CD4-positive, alpha-beta T cell treated with Interleukin-1 beta for 1 hour (primary cell): ENCODE measurements at places on chromosomes 6 and 20.

DNA sequence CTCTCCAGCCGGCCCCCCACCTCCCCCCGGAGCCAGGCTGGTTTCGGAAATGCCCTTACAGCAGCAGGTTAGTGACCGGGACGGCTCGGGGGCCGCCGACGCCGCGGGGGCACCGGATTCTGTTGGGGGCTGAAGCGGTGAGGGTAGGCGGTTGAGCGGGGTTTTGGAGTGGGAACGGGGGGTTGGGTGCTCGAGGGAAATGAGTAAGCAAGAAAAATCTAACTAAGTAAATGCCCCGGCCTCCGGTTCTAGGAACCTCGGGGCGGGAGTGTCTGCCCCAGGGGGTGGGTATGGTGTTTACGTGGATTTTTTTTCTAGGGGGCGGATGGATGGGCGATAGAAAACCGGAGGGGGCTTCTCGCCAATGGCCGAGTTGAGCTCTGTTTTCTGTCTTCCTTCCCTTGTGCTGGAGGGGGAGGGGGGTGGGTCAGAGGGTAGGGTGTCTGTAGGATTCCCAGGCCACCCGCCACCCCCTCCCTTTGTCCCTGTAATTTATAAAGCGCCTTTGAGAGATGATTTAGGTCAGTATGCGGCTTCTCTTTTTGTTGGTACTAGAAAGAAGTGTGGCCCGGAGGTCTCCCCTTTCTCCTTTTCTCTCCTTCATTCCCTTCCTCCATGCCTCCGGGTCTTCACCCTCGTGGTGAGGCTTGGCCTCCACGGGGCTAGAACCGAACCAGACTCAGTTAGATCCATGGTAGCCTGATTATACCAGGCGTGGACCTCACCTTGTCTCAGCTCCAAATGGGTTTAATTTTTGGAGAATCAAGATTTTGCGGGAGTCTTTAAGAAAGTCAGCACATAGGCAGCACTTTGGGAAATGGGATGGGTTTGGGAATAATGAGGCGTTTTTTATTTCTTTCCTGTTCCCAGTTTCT, 2.3 kb downstream of the E2F3 start:
- no peak for DNase-seq

- peak; percentile 55 for DNase-seq
These were observed 7.7 kb upstream of the FOXF2 start for GRCh38 chr6:1381481-1382330.

DNA sequence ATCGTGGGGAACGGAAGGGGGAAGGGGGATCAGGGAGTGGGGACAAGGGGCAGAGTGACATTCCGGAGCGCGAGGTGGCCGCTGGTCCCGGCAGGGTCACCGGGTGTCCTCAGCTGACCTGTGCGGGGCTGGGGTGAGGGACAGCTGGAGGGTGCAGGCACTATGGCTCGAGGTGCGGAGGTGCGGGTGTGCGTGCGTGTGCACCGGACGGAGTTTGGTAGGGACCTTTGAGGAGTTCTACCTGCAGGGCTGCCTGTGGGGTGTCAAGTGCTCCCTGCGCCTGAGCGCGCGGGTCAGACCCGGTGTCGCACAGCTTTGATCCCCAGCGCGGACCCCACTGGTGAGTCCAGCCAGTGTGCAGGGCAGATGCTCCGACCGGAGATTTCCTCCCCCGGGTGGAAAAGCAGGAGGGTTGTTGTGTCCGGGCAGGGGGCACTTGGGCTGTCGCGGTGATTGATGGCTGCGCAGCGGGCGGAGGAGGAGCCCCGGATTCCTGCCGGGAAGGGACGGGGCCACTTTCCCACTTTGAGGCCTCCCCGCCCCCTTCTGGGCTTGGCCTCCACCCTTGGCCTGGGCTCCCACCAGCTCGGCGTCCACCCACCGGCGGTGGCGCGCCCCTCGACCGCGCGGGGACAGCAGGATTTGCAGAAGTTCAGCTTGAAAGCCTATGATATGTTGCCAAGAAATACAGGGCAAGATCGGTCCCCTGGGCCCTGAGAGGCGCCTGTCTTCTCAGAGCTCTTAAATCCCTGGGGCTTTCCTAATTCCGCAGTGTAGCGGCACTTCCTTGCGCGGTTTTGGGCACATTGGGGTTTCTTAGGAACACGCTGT, 658 bp downstream of the RIN2 start:
- DNase-seq, result peak; percentile 34

DNA sequence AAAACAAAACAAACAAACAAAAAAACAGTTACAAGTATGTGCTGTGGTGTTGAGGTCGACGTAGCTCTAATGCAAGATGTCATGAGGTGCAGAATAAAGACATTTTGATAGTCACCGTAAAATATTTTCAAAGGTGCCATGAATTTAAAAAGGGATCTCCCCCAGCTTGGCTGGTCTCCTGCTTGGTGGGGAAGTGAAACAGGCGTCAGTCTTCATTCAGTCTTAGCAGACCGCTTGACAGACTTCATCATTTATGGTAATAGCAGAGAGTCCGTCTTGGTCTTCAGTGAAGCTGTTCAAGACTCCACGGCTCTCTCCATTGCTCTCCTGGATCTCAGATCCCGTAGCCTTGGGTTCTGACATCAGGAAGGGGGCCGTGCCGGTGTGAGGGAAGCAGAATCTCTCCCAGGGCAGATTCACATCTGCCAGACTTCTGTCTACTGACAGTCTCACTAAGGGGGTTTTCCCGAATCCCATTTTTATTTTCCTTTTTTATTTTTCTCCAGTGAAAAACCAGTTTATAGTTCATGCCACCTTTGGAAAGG, 1.6 kb downstream of the SLC24A3 start:
- no peak for DNase-seq

- no peak for DNase-seq
These were observed 10.2 kb upstream of the TMEM170B start for GRCh38 chr6:11527274-11527870.

GRCh38 chr6:4004249-4004648, 74.7 kb downstream of the FAM217A start:
- no peak for DNase-seq

DNA sequence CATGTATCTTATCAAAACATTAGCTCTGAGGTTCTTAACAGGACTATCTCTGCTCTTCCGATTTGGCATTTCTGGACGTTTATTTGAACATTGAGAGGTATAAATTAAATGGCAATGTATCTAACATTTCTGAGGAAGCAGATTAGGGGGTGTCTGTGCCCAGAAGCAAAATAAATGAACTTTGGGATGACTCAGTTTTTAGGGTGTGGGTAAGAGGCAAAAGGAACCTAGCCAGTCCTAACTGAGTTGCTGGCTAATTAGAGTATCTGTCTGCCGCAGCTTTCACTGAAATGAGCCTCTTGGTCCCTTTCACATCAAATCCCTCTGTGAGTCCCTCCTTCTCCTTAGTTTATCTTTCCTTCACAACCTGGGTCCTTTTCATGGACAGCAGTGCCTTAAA, 1.1 kb downstream of the RNF144B start:
- DNase-seq, result peak; percentile 14

DNA sequence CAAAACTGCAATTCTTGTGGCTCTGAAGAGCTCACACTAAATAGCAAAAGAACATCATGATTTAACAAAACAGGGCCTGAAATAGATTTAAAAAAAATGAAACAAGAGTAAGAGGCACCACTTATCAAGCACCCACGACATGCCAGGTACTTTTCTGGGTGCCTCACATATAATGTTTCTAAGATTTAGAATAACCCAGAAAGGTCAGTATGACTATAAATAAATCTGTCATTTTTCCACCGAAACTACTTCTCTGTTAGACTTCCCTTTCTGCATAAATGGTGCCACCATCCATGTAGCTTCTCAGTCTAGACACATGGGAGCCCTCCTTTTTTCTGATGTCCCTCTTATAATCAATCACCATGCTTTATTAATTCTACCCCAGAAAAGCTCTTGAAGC, 652.4 kb upstream of the CHD6 start:
- DNase-seq, result no peak

- no peak for DNase-seq
These were observed at the start of gene CALHM5 for GRCh38 chr6:116511424-116512110. CALHM5 (plus strand) TSS chr6:116511639; CDS start chr6:116511697, 58 bp downstream.

GRCh38 chr20:11076434-11077105, 402.8 kb upstream of the JAG1 start:
- DNase-seq, result no peak

DNA sequence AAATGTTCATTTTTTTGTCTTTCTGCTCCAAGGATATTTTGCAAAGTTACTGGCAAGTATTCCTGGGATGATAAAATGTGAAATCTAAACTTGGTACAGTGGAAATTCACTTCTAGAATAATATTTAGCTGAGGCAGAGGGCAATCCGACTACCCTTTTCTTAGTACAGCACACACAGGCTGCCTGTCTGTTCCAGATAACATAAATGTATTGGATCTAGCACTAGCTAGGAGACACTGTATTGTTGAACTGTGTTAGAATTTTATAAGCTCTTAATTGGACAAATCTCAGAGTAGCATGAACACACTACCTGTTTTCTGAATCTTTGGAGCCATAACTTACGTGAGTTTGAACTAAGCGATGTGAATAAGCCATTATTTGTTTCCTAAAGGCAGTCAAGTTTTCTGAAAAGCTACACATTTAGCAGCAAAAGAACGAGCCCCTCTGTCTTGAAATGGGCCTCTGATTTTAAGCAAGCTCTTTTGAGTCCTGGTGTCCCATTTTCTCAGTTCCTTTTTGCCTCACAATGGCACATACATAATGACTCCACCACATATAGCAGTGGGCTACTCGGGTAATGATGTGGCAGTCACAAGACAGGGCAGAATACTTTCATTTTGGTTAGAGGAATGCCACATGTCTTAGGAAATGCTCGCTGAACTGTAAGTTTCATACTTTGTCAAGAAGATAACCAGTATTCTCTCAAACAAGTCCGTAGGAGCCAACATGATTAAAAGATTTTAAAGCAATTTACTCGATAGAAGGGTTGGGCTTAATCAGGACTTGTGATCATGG, 116.5 kb upstream of the ESR1 start:
- DNase-seq, result peak; percentile 45

DNA sequence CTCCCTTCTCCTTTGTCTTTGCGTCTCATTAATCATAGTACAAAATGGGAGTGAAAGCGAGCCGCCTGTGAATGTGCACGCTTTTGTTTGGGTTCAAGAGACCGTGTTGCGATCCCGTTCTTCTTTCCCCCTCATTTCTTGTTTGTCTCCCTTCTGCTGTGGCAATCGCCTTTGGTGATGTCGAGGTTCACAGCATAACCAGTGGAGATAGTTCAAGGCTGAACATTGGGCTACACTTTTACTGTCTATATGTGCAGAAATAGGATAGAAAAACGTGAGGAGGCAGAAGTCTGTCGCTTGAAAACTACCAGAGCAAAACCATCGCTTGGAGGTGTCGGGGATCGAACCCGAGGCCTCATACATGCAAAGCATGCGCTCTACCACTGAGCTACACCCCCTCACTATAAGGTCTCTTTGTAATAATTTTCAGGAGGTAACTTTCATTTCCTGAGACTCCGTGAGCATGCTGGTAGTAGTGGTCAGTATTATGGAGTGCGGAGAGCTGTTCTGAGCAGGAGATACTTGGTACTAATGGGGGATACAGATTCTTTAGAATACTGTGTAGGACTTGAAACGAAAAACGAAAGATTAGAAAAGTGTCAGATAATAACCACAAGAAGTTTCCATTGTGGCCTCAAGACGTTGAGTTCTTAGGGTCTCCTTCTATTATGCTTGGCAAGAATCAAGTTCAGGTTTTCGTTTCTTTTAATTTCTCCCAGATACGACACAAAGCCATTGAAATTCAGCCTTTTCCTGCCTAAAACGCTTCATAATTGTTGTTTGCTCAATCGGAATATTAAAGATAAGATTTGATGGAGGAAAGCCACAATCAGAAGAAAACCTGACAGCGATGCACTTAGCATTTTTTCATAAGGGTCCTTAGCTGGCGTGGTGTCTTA, 106.6 kb downstream of the TRIM27 start:
- no peak for DNase-seq

- DNase-seq, result no peak
These were observed 88.9 kb downstream of the GINS1 start for GRCh38 chr20:25496165-25496967.

DNA sequence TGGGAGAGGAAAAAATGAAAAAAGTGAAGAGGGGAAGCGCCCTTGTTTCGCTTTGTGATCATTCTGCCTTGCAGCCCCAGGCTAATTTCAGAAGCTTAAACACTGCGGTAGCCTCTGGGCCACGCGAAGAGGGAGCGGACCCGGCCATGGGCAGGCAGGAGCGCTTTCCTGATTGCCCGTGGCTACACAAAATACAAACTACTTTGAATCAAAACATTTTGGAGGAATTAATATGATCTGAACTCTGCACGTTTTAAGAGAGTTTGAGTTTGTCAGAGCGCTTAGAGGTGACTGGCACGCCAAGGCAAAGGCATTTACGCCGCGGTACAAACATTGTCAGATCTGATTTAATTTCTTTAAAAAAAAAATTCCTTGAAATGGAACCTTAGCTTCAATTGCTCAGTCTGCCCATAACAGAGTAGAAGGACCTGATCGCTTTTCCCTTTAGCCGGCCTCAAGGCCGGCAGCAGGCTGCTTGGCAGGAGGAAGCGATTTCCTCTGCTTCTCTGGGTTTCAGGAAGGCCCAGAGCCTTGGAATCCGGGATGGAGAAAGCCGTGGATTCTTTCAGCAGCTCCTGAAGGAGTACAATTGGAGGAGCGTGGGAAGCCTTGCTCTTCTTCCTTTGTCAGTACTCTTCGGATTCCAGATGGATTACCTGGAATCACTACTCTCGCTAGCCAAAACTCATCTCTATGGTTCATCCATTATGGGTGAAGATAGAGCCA, 9.7 kb downstream of the TFAP2D start:
- no peak for DNase-seq

- no peak for DNase-seq
These were observed 23.2 kb downstream of the DIDO1 start for GRCh38 chr20:62902926-62903615.

GRCh38 chr6:56842686-56843475, 112.0 kb upstream of the BEND6 start:
- DNase-seq, result no peak
